Omental fat pad (tissue), 4 donors: ENCODE measurements at places on chromosomes 4 and X. TPM values are rescaled to one million over a fixed set of nuclear protein-coding genes. Genes with fewer than 3 reads are reported as not detected.
A peak's percentile ranks its signal among the peaks of the same experiment; 100 is the strongest.

The VCX gene
- not detected for total RNA-seq

The VEGFD gene
- 28.8 TPM for total RNA-seq

The RASGEF1B gene
- total RNA-seq, result 54.8 TPM

The ART3 gene
- not detected for total RNA-seq

The RPA4 gene
- 5.6 TPM for total RNA-seq

DNA sequence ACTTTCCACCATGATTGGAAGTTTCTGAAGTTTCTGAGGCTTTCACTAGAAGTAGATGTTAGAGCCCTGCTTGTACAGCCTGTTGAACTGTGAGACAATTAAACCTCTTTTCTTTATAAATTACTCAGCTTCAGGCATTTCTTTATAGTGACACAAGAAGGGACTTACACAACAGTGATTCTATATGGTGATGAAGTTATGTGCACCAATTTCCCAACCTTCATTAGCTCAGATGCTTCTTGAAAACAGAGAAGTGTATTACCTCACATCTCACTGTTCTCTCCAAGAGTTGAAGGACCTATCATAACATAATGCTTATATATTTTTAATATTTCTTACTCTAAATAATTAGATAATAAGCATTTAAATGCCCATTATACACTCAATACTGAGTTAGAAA, 202.1 kb upstream of the ANXA10 start:
- DNase-seq, result no peak

DNA sequence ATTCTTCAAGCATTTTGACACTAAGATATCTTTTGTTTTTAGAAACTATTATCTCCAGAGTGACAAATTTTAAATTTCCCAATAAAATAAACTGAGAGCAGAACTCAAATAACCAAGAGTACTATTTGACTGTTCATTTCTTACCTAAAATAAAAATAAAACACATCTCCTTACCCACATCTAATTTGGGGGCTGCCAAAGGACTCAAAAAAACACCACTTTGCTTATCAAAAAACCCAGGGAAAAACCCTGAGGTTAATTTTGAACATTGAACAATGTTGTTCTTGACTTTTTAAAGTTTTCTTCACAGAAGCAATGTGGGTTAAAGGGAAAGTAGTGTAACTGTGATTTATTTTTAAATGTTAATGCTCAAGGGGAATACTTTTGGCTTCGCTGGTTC, 243.0 kb upstream of the HHIP start:
- DNase-seq, result no peak

DNA sequence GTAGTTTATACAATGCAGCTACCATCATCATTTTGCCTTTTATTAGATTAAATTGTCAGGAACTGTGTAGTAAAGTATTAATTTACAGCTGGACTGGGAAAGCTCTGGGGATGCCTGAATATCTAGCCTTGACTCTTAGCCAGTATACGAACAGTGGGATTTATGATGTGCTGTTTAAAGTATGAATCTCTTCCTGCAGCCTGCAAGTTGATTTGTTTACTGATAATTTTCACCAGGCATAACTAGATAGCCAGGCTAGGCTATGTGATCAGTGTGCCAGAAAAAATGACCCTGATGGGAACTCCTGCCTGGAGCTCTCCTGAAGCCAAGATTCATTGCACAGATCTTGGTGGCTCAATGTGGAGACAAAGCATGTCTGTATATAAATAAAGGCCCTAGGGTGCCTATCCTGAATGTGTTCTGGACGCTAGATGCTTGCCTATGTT, 119.2 kb downstream of the SCLT1 start:
- no peak for DNase-seq

- peak; percentile 48 for DNase-seq
These were observed 16.8 kb downstream of the PTTG2 start for GRCh38 chr4:37976991-37977470.

- no peak for DNase-seq
These were observed 97.3 kb upstream of the SPRY1 start for GRCh38 chr4:123299212-123299691.

DNA sequence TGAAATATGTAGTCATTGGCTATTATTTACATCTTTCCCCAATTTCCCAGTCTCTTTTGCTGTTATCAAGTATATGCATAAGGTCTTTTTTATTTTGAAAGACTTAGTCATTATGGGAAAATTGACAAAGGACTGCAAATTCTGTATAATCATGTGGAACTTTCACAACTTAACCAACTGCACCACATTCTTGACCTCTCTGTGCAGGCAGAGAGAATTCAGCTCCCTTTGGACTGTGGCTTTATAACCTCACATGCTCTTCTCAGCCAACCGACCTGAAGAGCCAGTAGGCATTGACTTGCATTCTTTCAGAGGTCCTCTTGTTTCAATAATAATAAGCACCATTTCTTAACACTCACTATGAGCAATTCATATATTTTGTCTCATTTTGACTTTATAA, 66.9 kb downstream of the ANXA3 start:
- no peak for DNase-seq
